H1 (cell line): ENCODE measurements at places on chromosomes 12 and 14. TPM values are rescaled to one million over a fixed set of nuclear protein-coding genes. Genes with fewer than 3 reads are reported as not detected.

DNA sequence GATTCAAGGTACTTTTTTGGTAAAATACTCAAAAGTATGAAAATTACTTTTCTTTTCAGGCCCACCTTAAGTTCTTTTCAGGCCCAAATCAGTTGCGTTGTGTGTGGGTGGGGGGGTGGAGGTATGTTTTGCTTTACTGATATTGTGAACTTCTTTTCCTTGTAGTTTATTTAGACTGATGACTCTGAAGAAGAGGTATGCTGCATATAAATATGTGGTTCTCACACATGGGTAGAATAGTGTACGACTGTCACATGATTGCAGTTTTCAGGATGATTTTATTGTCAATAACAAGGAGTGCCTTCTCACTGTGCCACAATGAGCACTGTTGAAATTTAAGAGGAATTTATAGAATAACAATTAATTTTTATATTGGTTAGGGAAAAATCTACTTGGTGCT is 166.6 kb upstream of the ATP2B1 start:
- H3K4me3 ChIP-seq, result no peak overlapping the region
- H3K36me3 ChIP-seq, result no peaks in the 10 kb centered on the region
- H3K27ac ChIP-seq, result no peak overlapping the region
- DNase-seq, result no peak

GRCh38 chr12:50749459-50749882 is 14.4 kb upstream of the ATF1 start:
- no peaks in the 10 kb centered on the region for H3K27me3 ChIP-seq
- no peak overlapping the region for H3K27ac ChIP-seq
- no peak overlapping the region for H3K4me3 ChIP-seq
- no peaks in the 10 kb centered on the region for H3K4me1 ChIP-seq
- 0 out of 2 replicates have a peak, but pooled peaks cover 3% of the 10 kb centered on the region for H3K36me3 ChIP-seq

Gene NPFF
- total RNA-seq, result 0.80 TPM in 1 of 2 replicates, not detected in the other

Gene TRPV4
- 2.1 and 2.5 TPM in 2 replicates for total RNA-seq

Gene NRIP2
- not detected in 2 replicates for total RNA-seq

Gene SRSF5
- total RNA-seq, result 226 and 238 TPM in 2 replicates

Gene MIA2
- total RNA-seq, result 15.0 and 16.1 TPM in 2 replicates

DNA sequence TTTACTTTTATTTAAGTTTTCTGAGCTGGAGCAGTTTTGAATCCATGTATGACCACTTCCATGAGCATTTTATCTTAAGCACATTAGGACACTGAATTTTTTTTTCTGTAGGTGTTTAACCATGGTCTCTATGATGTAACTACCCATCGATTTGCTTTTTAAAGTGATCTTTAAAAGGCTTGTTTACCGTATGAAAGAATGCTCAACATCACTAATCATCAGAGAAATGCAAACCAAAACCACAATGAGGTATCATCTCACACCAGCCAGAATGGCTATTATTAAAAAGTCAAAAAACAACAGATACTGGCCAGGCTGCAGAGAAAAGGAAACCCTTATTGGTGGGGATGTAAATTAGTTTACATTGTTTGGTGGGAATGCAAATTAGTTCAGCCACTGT is 23.0 kb downstream of the GLRX5 start:
- H3K36me3 ChIP-seq, result no peaks in the 10 kb centered on the region
- no peak overlapping the region for H3K4me3 ChIP-seq
- H3K27me3 ChIP-seq, result no peaks in the 10 kb centered on the region; the same call in 1 of the 2 replicates

DNA sequence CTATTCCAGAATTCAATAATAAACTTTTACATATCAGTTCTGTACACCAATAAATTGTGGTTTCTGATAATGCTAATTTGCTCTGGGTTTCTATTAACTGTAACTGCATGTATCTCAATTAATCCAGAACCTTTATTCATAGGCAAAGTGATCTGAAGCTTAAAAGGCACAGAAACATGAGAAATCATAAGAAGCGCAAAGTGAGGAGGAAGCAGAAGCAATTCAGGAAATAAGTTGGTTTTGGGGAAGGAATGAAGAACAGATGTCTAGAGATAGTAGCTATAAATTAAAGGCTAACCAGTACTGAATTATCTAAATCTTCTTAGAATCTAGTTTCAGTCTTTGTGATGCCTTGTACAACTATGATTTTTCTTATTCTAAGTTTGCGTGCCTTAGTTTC is 24.6 kb downstream of the KERA start:
- no peaks in the 10 kb centered on the region for H3K27me3 ChIP-seq
- no peaks in the 10 kb centered on the region for H3K36me3 ChIP-seq
- DNase-seq, result no peak
- H3K4me3 ChIP-seq, result no peak overlapping the region
- no peaks in the 10 kb centered on the region for H3K4me1 ChIP-seq
- H3K27ac ChIP-seq, result no peak overlapping the region

Gene NUBPL
- total RNA-seq, result 6.8 and 9.2 TPM in 2 replicates

- H3K27me3 ChIP-seq, result no peaks in the 10 kb centered on the region
- H3K4me1 ChIP-seq, result peaks cover 5% of the 10 kb centered on the region; the same call in 1 of the 2 replicates
- peak overlapping the region; percentile 96 for H3K4me3 ChIP-seq
- H3K36me3 ChIP-seq, result no peaks in the 10 kb centered on the region; the same call in 1 of the 2 replicates
These were observed 1.5 kb upstream of the PPP1CC start for GRCh38 chr12:110744151-110744571.

Gene OLR1
- not detected in 2 replicates for total RNA-seq

DNA sequence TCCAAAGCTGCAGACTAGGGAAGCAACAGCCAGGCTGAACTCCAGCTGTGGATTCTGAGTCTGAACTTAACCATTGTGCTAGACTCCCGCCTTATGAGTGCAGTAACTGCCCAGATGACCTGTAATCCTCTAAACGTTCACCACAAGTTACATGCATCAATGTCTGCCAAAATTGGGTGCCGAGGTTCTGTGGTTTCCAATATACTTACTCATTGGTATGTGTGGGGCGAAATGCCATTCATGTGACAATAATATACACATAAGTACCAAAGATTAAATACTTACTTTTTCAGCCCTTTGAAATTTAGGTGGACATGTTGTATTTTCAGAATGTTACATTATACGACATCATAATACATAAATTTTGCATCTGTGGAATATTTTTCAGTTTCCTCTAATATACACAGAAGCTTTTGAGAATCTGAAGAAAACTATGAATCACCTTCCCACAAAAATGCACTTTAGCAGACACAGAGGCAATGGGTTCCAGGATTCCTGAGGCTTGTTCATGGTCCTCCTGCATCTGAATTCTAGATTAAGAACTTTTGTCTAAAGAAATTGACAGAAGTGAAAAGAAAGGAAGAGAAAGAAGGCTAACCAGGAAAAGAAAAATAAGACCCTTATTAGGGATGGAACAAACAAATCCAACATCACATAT is 31.7 kb downstream of the GRIP1 start:
- H3K4me1 ChIP-seq, result no peaks in the 10 kb centered on the region
- no peaks in the 10 kb centered on the region for H3K27me3 ChIP-seq
- H3K36me3 ChIP-seq, result no peaks in the 10 kb centered on the region
- H3K4me3 ChIP-seq, result no peak overlapping the region

- no peak for DNase-seq
- peaks cover 10% of the 10 kb centered on the region for H3K4me1 ChIP-seq
- no peaks in the 10 kb centered on the region for H3K36me3 ChIP-seq
- H3K27ac ChIP-seq, result peak overlapping the region; percentile 66
- H3K4me3 ChIP-seq, result no peak overlapping the region
- no peaks in the 10 kb centered on the region for H3K27me3 ChIP-seq
These were observed 181.9 kb downstream of the PRKCH start for GRCh38 chr14:61503167-61503801.

DNA sequence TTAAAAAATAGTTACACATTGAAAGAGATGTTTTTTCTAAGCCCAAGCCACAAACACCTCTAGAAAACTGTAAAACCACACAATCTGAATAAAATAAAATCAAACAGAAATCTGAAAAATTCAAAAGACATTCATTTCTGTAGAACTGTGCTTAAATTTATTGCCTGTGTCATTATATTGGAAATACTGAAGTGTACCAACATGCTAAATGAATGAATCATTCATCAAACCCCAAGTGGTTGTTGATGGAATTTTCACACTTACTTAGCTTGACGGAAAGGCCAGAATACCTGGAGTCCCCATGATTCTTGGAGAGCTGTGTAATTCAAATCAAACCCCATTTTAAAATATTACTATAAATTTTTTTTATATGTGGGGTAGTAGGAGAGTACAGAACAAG is 2.7 kb downstream of the KITLG start:
- no peaks in the 10 kb centered on the region for H3K27me3 ChIP-seq
- no peak for DNase-seq
- no peaks in the 10 kb centered on the region for H3K36me3 ChIP-seq

Gene MMP14
- 83.1 and 86.8 TPM in 2 replicates for total RNA-seq

GRCh38 chr14:94570002-94570400 is 8.8 kb downstream of the SERPINA4 start:
- no peaks in the 10 kb centered on the region for H3K36me3 ChIP-seq
- no peaks in the 10 kb centered on the region for H3K4me1 ChIP-seq
- no peak for DNase-seq

DNA sequence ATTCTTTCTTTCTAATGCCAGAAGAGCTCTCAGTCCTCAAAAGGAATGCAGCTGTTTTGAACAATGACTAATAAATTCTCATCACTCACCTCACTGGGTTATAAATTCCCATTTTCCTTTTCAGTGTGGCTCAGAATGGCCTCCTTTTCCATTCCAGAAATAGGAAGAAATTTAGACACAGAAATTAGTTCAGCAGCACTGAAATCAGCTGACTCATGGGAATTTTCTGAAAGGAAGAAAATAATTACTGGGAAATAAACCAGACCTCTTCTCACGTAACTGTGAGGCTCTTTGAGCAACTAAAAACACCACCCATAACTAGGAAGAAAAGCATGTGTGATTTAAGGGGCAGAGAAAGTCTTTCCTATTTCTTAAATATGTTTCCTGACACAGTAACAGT is 23.8 kb downstream of the CD163 start:
- no peaks in the 10 kb centered on the region for H3K27me3 ChIP-seq
- H3K4me1 ChIP-seq, result no peaks in the 10 kb centered on the region
- H3K4me3 ChIP-seq, result no peak overlapping the region
- DNase-seq, result no peak

GRCh38 chr14:90900476-90901083 is 84.3 kb upstream of the TTC7B start:
- no peaks in the 10 kb centered on the region for H3K4me1 ChIP-seq
- peaks cover 4% of the 10 kb centered on the region; the same call in 1 of the 2 replicates for H3K36me3 ChIP-seq
- no peak overlapping the region for H3K4me3 ChIP-seq
- no peak for DNase-seq
- no peak overlapping the region for H3K27ac ChIP-seq

Gene KERA
- not detected in 2 replicates for total RNA-seq

DNA sequence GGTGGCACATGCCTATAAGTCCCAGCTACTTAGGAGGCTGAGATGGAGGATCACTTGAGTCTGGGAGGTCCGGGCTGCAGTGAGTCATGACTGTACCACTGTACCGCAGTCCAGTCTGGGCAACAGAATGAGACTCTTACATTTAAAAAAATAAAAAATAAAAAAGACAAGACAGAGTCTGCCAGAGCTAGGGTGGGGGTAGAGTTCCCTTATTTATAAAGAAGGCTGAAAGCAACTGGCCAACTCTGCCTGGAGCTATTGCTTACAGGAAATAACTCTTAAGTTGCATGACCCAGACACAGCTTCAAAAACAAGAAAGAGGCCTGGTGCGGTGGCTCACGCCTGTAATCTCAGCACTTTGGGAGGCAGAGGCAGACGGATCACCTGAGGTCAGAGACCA is 31.5 kb downstream of the NUMB start:
- H3K27me3 ChIP-seq, result no peaks in the 10 kb centered on the region
- H3K27ac ChIP-seq, result no peak overlapping the region
- H3K36me3 ChIP-seq, result no peaks in the 10 kb centered on the region
- H3K4me3 ChIP-seq, result no peak overlapping the region
- DNase-seq, result no peak
- H3K4me1 ChIP-seq, result no peaks in the 10 kb centered on the region

- no peak overlapping the region for H3K4me3 ChIP-seq
- no peak for DNase-seq
- H3K36me3 ChIP-seq, result no peaks in the 10 kb centered on the region
- H3K27ac ChIP-seq, result no peak overlapping the region
- no peaks in the 10 kb centered on the region for H3K4me1 ChIP-seq
These were observed 95.9 kb downstream of the TBX3 start for GRCh38 chr12:114588061-114588460.

Gene MSI1
- 51.9 and 53.1 TPM in 2 replicates for total RNA-seq

- no peak for DNase-seq
- no peaks in the 10 kb centered on the region for H3K27me3 ChIP-seq
- H3K4me1 ChIP-seq, result no peaks in the 10 kb centered on the region
These were observed 775 bp downstream of the NEMF start for GRCh38 chr14:49851813-49852212.

DNA sequence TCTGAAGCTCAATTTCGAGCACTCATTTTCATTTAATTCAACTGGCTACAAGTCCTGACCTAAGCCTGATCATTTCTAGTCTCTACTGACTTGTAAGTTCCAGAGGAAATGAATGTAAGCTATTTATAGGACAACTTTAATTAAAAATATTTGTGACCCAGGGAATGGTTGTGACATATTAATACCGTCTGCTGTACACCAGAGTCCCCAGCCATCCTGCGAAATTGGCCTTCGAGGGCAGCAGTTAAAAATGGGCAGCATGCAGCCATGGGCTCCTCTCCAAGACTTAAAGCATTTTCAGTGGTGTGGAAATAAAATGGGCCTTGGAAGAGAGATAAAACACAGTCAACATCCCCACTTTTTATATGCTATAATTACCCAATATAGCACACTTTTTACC is 30.7 kb upstream of the OVCH1 start:
- no peaks in the 10 kb centered on the region for H3K36me3 ChIP-seq
- no peaks in the 10 kb centered on the region for H3K4me1 ChIP-seq
- no peaks in the 10 kb centered on the region for H3K27me3 ChIP-seq
- H3K27ac ChIP-seq, result no peak overlapping the region
- H3K4me3 ChIP-seq, result no peak overlapping the region
- no peak for DNase-seq

GRCh38 chr14:104389326-104390220 is 190.0 kb upstream of the C14orf180 start:
- DNase-seq, result no peak
- no peaks in the 10 kb centered on the region; the same call in 1 of the 2 replicates for H3K4me1 ChIP-seq
- H3K4me3 ChIP-seq, result no peak overlapping the region
- no peak overlapping the region for H3K27ac ChIP-seq

- DNase-seq, result no peak
- H3K27me3 ChIP-seq, result peaks cover 2% of the 10 kb centered on the region
- H3K4me1 ChIP-seq, result no peaks in the 10 kb centered on the region
- no peak overlapping the region for H3K4me3 ChIP-seq
- no peaks in the 10 kb centered on the region for H3K36me3 ChIP-seq
These were observed 29.3 kb downstream of the SSPN start for GRCh38 chr12:26224657-26225056.

GRCh38 chr14:70116278-70116677 is 72.5 kb downstream of the SLC8A3 start:
- H3K4me1 ChIP-seq, result peaks cover 10% of the 10 kb centered on the region; the same call in 1 of the 2 replicates
- H3K27me3 ChIP-seq, result no peaks in the 10 kb centered on the region; the same call in 1 of the 2 replicates
- H3K4me3 ChIP-seq, result no peak overlapping the region
- H3K27ac ChIP-seq, result no peak overlapping the region

DNA sequence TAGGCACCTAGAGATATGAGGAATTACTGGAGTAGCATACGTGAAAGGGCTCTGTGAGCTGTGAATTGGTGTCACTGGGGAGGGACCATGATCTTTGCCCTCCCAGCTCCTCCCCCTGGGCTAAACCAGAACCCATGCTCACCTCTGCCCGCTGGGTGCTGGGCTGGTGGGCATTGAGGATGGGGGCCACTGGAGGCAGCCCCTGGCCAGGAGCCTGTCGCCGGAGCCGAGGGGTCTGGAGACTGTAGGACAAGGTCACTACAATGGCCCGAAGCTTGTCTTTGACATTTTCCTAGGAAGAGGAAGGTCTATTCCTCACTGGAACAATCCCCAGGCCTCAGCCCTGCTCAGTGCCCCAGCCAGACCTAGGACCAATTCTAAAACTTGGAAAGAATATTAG is 11.6 kb downstream of the ITGA7 start:
- no peaks in the 10 kb centered on the region for H3K4me1 ChIP-seq
- no peak overlapping the region for H3K4me3 ChIP-seq
- no peaks in the 10 kb centered on the region for H3K27me3 ChIP-seq
- peaks cover 7% of the 10 kb centered on the region for H3K36me3 ChIP-seq
